Stimulated activated memory B cell treated with anti-CD40 and anti-IgM and Interleukin-4, amounts not matched to agents 10 μg/mL and 1 μg/mL and 100 μg/mL, for 72 hours (primary cell): ENCODE measurements at places on chromosomes 1 and 21.

- no peak for ATAC-seq
Observed at GRCh38 chr1:200699871-200700270, 30.2 kb upstream of the DDX59 start.

- no peak for ATAC-seq
Observed at GRCh38 chr1:236689713-236690569, 3.6 kb downstream of the ACTN2 start.

GRCh38 chr1:109754738-109755137 lies 9.0 kb downstream of the EPS8L3 start:
- ATAC-seq, result no peak

DNA sequence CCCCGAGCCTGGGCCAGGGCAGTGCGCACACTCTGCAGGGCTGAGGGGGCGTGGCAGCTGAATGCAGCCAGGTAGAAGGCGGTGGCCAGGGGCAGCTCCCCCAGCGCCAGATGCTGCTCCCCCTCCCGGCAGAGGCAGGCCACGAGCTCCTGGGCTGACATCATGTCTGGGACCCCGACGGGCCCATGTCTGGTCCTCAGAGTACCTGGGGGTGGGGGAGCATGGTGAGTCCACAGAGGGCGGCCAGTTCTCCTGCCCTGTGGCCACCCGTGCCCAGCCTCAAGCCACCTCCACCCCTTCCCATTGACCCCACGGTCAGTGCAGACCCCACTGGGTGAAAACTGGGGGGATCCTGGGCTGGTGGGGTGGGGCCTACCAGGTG lies 838 bp downstream of the TTC34 start:
- no peak for ATAC-seq

DNA sequence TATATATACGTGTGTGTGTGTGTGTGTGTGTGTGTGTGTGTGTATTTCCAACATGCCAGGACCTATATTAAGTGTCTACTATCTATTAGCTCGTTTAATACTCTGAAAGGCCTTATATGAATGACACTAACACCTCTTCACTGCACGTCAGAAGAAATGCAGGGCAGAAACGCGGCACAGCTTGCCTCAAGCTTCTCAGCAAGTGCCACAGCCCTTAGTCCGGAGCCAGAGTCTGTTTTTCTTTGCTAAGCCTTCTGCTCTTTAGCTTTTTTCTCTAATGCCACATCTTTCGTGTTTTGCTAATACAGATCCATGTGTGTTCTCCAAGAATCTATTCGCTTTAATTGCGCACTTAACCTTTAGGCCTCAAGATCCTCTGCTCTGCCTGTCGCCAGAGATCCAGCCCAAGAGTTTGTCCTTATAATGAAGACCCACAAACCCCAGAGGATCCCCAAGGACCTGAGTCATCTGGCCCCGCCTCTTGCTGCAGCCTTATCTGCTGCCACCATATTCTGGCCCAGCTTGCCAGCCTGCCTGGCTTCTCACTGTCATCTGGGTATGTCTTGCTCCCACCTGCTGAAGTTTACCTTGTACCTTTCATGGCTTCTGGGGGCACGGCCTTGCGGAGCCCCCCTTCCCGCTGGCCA lies 2.0 kb upstream of the TRIM58 start:
- ATAC-seq, result no peak

- ATAC-seq, result no peak
Observed at GRCh38 chr21:29185172-29185571, 54.7 kb downstream of the MAP3K7CL start.

DNA sequence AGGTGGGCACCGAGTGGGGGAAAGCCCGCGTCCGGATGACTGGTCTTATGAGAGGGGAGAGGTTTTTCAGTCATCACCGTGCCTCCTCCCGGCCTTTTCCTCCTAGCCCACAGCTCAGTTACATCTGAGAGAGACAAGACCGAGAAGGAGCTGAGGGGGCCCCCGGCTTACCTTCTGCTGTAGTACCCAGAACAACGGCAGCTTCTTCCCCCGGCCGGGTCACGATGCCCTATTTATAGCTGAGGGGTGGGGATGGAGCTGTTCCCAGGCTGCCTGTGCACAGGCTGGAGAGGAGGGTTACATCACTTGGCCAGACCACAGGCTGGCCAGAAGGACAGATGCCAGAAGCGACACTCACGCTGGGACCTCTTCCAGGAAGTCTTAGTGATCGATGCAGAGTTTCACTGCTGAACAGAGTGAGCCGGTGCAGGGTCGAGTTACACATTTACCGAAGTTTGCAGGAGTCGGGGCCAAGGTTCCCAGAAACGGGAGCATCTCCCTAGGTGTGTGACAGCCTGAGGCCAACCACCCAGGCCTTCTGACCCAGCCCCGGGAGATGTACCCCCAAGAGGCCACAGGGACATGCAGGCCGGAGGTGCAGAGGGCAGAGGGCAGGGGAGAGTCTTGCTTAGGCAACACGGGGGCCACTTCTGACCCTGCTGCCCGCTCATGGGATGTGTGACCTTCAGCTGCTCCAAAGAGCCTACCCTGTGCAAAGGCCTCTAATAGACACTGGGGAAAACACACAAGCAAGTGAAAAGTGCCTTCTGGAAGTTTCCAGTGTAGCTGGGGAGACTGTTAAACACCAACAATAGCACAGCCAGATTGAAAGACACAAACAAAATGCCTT lies at the start of gene AGT:
TSS of gene AGT (minus strand) at position 208 of the 850 bp plus-strand sequence. CDS start 3,299 bp downstream, outside the sequence.
- ATAC-seq, result no peak

DNA sequence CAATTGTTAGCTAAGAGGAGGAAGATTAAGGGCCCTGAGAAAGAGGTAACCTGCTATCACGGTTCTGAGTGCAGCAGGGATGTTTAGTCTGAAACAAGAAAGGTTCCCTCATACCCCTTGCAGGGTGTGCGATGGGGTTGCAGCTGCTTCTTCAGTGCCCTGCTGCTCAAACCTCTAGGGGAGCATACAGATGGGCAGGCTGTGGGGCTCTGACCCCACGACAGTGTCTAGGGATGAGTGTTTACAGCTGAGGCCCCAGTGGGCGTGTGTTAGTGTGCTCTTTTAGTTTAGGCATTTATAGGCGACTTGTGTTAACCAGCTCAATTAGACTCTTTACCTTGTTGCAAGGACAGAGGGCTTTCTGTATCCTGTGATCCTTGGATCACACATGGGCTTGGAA lies 41.3 kb upstream of the PLA2G5 start:
- no peak for ATAC-seq

- no peak for ATAC-seq
Observed at GRCh38 chr1:99297923-99298322, 33.6 kb downstream of the PLPPR4 start.

GRCh38 chr1:151311589-151312331 lies 15.5 kb downstream of the PI4KB start:
- ATAC-seq, result peak; percentile 77

- ATAC-seq, result peak; percentile 60
Observed at GRCh38 chr1:70528590-70529333, 117.7 kb downstream of the CTH start.

DNA sequence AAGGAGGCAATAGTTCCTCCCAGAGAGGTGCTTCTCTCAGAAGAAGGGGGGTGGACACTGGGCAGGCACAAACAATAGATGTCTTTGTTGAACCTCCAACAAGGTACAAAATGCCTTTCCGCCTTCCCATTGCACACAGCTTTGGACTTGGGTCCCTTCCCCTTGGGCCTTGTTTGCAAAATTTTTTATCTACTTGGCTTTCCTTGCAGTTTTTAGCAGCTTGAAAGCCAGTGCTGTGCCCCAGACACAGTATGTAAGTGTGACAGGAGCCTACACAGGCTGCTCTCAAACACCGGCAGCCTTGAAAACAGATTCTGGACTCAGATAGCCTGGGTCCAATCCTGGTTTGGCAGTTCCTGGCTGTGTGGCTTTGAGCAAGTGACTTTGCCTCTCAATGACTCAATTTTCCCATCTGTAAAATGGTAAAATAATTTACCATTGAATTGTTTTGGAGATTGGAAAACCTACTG lies 43.0 kb downstream of the ELAPOR1 start:
- ATAC-seq, result no peak

DNA sequence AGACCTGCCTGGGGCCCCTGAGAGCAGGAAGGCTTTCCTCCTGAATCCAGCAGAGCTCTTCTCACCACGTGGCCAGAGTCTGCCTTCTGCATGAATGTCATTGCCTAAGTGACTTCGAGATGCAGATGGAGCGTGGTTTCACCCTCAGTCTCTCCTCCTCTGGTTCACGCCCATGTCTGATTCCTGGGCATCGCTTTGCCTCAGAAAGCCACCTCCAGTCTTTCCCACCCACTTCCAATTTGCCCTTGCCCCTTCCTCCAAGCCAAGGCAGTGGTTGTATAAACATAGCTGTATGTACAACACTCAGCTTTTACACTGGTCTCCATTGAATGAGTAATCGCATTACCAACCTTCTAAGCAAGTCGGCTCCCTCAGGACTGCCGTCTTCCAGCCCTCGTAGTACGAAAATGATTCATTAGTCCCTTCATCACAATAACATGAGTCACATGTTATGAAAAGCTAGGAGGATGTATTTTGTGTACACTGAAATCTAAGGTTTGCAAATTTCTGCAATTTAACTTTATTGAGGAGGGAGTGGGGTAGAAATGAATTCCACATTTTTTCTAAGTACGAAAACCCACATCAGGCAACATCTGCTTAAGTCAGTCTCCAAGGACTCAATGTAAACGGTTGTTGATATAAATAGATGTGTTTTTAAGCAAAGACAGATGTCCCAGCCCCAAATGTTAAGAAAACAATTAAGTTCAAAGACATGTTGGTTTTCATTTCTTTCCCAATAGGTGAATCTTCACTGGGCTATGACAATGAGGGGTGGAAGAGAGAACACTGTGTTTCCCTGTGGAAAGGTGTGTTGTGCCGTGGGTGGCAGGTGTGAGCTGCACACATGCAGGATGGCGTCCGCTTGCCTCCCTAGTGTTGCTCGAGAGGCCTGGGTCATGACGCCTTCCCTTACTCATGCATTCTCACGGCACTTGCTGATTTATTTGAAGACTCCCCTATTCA lies 32.3 kb upstream of the ETS2 start:
- ATAC-seq, result peak; percentile 79

DNA sequence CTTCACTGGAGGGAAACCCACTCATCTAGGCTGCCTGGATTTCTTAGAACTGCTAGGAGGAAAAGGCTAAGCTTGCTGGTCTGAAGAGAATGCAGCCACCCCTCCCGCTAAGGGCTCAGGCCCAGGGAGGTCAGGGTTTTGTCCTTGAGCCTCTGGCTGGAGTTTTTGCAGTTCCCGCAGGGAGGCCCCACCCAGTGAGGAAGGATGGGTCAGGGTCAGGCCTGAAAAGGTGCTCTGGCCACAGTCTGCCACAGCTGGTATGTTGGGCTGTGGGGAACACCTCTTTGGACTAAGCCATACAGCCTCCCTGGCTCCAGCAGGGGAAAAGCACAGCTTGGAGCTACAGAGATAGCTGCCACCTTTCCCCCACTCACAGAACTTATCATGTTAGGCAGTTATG lies 71.4 kb upstream of the PAPPA2 start:
- ATAC-seq, result no peak

- no peak for ATAC-seq
Observed at GRCh38 chr1:30089024-30089430, 634.4 kb downstream of the MATN1 start.

GRCh38 chr21:39799178-39799577 lies 54.2 kb downstream of the IGSF5 start:
- ATAC-seq, result no peak

- ATAC-seq, result no peak
Observed at GRCh38 chr1:111804776-111805175, 49.1 kb downstream of the DDX20 start.

GRCh38 chr1:201147396-201148015 lies 6.8 kb downstream of the TMEM9 start:
- no peak for ATAC-seq

DNA sequence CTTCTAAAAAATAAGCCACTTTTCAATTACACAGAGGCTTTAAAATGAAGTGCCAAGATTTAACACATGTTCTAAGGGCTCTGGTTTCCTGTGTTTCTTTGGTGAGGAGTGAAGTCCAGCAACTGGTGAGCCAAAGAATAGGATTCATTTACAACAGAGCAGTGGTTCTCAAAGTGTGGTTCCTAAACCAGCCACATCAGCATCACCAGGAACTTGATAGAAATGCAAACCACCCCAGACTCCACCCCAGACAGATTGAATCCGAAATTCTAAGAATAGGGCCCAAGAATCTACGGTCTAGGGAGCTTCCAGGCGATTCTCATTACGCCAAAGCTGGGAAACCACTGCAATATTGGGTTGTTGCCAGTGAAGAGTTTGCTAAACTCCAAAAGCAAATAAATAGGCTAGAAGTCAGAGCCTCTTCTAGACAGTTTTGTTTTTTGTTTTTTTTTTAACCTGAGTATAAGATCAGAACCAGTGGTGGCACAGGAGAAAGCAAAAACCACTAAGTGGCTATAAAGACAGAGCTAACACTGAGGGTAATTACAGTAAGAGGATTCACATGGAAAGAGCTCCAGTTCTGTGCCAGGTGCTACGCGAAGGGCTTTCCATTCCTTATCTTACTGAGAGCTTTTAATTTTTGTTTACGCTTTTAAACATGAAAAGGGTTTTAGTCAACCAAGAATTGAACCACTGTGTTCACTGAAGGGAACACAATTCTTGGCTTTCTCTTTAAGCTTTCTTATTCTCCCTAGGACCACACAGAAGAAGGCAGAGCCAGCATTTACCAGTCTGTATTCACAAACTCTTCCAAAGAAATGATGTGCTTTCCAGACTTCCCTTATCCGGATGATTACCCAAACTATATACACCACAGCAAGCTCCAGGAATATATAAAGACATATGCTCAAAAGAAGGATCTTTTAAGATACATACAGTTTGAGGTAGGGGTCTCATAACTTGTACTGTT lies 42.4 kb upstream of the FMO2 start:
- no peak for ATAC-seq

DNA sequence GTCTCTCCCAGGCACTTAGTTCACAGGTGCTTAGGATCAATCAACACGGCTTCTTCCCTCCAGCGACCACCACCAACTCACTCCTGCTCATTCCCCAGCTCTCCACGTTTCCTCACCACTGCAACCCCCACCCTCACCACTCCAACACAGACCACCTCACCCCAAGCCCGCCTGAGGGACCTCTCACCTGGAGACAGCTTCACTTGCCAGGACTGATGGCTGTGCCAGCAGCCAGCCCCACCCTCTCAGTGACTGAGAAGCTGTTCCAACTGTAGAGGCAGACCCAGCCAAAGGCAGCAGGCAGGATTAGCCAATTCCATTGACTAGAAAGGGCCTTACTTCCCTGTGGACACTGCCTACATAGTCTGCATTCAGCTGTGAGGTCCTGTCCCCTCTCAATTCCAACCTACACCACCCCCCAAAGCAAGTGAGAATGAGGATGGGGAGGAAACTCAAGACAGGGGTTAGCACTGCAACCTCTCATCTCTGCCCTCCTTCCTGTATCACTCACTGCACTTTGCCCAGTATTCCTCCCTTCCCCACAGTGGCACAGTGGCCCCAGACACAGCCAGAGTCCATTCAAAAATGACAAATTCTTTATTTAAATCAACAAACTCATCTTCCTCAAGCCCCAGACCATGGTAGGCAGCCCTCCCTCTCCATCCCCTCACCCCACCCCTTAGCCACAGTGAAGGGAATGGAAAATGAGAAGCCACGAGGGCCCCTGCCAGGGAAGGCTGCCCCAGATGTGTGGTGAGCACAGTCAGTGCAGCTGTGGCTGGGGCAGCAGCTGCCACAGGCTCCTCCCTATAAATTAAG lies 7.6 kb downstream of the TAGLN2 start:
- ATAC-seq, result no peak

GRCh38 chr21:31710586-31710985 lies 21.3 kb downstream of the SCAF4 start:
- no peak for ATAC-seq
